ENCODE measurements at places on chromosomes 12 and 14.

DNA sequence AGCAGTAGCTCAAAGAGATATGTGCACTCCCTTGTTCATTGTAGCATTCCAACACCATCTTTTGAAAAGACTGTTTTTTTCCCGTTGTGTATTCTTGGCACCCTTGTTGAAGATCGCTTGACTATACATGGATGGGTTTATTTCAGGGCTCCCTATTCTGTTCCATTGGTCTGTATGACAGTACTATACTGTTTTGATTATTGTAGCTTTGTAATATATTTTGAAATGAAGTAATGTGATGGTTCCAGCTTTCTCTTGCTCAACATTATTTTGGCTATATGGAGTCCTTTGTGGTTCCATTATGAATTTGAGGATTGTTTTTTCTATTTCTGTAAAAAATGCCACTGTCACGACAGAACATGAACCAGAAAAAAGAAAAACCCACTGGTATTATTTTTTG, 25.7 kb downstream of the BRMS1L start:
- DNase-seq, result no peak

- DNase-seq, result no peak
These were observed 1139.1 kb upstream of the TMEM132C start for GRCh38 chr12:127127897-127128296.

DNA sequence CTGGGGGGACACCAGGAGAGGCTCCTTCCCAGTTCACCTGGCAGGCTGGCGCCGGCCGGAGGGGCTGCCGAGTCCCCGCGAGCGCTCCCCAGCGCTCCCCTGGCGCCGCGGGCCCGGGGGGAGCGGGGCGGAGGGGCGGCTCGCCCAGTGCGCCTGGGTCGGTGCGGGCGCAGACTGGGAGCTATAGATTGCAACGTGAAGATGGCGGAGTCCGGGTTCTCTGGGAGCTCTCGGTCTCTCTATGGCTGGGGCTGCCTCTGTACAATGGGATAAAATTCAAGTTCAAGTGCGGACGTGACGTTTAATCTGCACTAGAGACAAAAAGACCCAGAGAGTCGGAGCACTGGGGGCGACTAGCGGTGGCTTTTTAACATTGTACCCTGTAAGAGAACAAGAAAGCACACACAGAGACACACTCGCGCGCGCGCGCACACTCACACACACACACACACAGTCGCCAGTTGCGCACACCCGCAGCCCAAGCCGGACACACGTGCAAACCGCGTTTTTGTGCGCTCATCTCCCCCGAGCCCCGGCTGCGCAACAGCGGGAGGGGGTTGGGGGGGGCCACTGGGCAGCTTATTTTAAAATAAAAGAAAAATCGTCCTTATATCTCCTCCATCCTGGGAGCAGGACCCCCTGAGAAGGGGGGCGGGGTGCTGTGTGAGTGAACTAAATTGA, at the start of gene BCL11B:
BCL11B (minus strand) TSS at position 247 of the 681 bp plus-strand sequence. CDS start 979 bp downstream, outside the sequence.
- DNase-seq, result peak; percentile 74

DNA sequence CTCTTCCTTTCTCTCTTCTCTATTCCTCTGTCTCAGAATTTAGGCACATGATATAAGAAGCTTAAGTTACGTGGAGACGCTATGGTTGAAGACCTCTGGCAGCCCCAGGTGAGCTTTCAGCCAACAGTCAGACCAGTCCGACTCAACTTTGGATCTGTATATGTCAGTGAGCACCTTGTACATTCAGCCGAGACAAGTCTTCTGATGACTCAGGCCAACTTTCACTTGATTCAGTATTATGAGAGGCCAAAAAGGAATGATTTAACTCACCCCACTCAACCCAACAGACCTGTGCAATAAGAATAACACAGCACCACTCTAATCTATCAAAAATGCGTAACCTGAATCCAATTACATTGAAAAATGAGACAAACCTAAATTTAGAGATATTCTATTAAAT, 47.5 kb upstream of the FOXG1 start:
- DNase-seq, result no peak

GRCh38 chr12:96824074-96824837, 82.8 kb upstream of the NEDD1 start:
- DNase-seq, result no peak

- no peak for DNase-seq
These were observed 14.0 kb upstream of the C12orf71 start for GRCh38 chr12:27096420-27096819.

- no peak for DNase-seq
These were observed 11.9 kb upstream of the DCN start for GRCh38 chr12:91194500-91194899.

DNA sequence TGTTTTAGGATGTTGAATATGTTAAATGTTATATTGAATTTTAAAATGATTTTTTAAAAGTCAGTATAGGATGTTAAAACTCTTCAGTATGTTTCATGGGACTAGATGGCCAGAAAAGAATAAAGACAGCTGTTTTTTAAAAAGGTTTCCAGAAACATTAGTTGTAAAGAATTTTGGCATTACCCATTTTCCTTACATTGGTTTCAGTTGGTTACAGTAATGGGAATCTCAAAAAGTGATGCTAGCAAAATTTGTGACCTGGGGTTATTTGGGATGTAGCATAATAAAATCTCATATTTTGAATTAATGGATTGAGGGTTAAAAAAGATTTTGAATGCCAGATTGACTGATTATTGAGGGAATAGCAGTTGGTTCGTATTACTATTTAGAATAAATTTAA, 25.3 kb downstream of the EID3 start:
- no peak for DNase-seq

DNA sequence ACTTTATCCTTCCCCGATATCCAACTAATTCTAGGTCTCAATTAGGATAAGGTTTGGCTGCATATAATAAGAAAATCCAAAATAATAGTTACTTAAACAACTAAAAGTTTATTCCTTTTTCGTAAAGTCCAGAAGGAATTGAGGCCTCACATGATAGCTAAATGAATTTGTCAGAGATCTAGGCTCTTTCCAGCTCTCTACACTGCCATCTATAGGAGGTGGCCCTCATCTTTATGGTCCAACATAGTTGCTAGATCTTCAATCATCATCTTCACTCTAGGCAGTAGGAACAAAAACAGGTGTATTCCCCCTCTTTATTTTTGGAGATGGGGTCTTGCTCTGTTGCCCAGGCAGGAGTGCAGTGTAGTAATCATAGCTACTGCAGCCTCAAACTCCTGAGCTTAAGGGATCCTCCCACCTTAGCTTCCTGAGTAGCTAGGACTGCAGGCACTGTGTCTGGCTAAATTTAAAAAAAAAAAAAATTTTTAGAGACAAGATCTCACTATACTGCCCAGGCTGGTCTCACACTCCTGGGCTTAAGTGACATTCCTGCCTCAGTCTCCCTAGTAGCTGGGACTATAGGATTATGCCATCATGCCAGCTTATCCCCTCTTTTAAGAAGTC, 46.5 kb upstream of the SAV1 start:
- peak; percentile 7 for DNase-seq

GRCh38 chr12:94092516-94093241, 55.7 kb upstream of the PLXNC1 start:
- DNase-seq, result no peak

All from stimulated activated naive CD4-positive, alpha-beta T cell (primary cell).